Dermis microvascular lymphatic vessel endothelial cell (primary cell): ENCODE measurements at places on chromosomes 1 and 21. TPM values are rescaled to one million over a fixed set of nuclear protein-coding genes. Genes with fewer than 3 reads are reported as not detected.

DNA sequence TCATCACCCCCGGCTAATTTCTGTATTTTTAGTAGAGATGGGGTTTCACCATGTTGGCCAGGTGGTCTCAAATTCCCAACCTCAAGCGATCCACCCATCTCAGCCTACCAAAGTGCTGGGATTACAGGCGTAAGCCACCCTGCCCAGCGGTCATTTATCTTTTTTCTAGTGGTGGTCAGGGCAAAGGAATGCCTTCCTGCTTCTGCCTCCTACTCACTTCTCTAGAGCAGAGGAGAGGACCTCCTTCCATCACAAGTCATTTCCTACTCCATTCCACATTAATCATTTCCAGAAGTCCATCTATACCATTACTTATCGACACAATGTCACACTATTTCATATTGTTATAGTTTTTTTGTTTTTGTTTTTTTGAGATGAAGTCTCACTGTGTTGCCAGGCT is 13.3 kb downstream of the FBXO42 start:
- no peak for DNase-seq

DNA sequence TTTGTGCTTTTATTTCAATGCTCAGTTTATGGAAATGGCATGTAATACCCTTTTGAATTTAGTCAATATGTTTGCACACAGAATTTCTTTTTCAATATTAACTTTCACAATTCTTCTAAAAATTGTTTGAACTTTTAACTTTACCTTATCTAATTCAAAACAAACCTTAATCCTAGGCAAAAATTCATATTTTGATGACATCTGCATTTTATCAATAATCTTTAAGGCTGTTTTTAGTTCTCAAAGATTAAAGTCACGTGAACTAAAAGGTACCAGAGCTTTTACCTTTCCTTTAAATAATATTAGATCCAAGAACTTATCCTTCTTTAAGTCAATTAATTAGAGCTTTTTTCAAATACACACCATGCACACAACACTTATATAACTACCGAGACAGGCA is 218.9 kb upstream of the NCAM2 start:
- DNase-seq: no peak

GRCh38 chr1:202656057-202656456 is 54.2 kb downstream of the SYT2 start:
- DNase-seq: no peak

DNA sequence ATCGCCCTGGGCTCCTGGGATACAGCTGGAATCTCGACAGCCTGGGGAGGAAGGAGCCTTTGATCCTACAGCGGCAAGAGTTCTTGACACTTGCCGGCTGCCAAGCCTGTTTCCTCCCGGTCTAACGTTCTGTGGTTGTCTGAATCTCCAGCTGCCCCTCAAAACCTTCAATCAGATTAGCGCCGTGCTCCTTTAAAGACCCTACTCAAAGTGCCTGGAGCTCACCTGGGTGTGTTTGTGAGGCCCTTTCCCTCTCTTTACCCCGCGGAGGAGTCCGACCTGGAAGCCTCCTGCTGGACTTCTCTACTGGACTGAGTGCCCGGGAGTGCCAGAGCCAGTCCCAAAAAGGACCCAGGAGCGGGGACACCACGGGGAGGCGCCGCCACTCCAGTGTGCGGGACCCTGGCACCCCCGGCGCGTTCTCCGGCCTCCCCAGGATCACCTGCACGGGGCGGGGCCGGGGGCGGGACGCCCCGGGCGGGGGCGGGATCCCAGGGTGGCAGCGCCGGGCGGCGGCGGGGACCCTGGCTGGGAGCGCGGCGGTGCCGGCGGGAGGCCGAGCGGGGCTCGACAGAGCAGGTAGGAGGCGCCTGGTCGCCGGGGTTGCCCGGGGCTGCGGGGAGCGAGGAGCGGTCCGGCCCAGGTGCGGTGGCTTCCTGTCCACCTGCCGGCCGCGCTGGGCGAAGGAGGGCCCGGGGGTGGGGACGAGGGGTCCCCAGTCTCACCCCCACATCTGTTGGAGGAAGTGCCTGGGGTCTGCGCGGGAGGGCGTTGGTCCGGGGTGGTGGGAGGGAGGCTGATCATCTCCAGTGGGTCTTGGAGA is at the start of gene NCMAP:
Gene NCMAP, plus strand, starts transcription at position 497 of the 823 bp plus-strand sequence. CDS start 39,344 bp downstream, outside the sequence.
- no peak for DNase-seq

DNA sequence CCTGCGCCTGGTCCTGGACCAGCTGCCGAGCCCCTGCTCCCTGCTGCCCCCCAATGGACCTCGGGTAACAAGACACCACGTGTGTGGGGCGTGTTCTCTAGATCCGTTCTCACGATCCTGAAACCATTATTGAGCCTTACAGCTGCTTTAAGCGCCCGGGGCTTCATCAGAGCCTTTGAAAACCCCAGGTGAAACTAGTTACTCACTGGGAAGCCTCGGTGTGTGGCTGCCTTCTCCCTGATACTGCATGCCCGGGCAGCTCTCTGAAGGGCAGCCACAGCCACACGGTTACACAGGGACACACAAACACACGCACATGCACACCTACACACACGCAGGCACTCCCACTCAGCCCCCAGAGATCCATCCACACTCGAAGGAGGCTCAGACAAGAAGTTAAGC is 5.3 kb downstream of the HES2 start:
- DNase-seq: peak; percentile 23

- no peak for DNase-seq
Observed at GRCh38 chr1:75171876-75172275, 37.7 kb downstream of the LHX8 start.

DNA sequence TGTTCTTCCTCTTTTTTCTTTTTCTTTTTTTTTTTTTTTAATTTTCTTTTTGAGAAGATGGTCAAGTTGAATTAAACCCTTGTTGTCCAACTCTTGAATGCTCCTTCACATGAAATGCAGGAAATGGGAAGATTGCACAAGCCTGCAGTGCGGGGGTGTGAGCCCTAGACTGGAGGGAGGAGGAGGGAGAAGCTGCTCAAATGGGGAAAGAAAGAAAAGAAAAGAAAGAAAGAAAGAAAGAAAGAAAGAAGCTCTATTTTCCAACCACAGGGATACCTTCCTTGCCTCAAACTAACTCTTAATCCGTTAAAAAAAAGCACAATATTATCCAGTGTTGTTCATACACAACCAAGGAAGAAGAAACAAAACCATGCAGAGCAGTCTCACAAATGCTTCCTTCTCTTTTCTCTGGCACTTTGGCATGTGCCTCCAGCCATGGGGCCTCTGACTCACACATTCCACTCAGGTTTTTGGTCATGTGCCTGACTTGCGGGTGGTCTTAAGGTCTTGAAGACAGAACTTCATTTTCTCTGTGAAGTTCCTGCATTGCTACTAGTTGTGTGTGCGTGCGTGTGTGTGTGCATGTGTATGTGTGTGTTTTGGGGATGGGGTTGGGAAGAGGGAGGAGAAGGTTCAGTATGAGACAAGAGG is 276.1 kb downstream of the RPS6KC1 start:
- no peak for DNase-seq

GRCh38 chr1:183604038-183604808 is 14.0 kb upstream of the NCF2 start:
- DNase-seq: peak; percentile 21

DNA sequence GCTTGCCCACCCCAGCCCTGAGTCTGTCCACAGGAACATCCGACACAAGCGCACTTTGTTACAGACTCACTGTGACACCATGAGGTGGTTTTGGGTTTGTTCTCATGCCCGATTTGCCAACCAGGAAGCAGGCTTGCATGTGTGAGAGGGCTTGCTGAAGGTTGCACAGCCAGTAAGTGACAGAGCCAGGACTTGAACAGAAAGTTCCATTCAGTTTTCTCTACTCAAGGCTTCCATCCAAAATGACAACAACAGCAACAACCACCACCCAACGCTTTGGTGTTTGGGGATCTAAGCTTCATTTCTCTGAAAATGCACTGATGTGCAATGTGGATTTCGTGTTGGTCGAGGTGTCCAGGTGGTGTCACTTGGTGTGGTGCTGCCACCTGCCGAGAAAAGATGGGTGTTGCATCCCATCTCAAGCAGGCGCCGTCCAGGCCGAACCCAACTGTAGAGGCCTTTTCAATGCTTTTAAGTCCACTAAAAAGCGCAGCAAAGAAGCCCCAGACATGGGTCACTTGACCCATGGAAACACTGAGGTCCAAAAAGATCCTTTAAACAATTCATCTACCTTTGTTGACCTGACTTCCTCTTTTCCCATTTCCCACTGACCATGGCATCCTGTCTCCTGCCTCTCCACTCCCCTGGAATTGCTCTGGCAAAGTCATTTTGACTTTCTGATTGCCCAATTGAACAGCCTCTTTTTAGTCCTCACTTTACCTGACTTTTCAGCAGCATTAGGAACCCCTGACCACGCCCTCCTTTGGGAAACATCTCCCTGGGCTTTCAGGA is 12.2 kb downstream of the CITED4 start:
- DNase-seq: peak; percentile 22

- no peak for DNase-seq
Observed at GRCh38 chr1:30410153-30410851, 313.1 kb downstream of the MATN1 start.

DNA sequence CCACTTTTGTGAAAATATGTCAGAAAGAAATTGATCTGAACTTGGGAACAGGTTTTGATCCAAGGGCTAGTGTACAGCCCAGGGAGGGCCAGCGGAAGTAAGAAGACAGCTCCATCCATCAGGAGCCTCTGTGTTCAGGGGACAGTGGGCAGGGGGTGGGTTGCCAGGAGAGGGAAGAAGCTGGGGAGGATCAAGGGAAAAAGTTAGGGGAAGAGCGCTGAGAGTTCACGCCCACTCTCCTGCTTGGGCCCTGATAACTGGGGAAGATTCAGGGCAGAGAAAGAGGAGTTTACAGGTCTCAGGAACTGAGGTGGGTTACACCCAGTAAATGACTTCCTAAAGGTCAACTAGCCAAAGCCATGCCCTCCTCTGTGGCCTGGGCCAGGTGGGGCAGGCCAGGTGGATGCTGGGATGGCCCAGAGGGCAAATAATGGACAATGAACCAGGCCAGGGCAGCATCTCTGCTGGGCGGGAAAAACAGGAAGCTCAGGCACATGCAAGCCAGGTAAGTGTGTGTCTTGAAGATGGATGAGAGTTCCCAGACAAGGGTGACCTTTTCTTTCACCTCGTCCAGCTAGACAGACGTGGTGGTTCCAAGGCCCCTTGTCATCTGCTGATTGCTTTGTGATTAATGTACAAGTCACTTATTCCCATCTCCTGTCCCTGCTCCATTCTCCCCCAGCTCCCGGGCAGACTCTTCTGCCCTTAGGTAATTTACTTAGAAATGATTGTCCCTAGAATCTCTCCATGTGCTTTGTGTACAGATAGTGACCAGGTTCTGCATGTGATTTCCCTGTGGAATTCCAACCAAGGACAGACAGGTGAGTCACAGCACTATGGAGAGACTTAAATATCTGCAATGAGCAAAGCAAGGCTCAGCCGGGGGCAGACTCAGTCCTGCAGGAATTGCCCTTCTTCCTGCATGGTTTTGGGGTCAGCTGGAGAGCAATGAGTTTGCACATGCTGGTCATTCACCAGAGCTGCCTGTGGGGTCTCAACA is 57.0 kb downstream of the MDM4 start:
- DNase-seq: no peak

DNA sequence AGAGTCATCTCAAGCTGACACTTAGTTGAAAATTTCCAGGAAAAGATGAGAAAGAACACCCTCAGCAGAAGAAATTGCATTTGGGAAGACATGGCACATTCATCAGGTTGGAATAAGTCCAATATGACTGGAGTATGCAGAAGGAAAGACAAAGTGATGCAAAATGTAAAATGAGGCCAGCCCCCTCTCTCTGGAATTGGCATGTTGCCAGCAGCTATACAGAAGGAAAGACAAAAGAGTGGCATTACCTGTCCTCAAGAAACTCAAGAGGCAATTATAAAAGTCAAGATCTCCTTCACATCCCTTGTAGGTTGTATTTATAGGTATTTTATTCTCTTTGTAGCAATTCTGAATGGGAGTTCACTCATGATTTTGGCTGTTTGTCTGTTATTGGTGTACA is 426.3 kb downstream of the AGBL4 start:
- DNase-seq: no peak

DNA sequence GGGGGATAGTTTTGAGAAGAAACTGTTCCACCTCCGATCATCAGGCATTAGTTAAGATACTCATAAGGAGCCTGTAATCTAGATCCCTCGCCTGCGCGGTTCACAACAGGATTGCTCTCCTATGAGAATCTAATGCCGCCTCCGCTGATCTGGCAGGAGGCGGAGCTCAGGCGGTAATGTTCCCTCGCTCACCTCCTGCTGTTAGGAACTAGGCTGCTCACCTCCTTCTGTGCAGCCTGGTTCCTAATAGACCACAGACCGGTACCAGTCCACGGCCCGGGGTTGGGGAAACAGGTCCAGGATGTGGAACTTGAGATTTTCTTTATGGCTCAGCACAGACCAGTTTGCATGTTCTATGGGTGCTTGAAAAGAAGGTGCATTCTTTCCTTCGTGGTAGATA is 27.2 kb upstream of the FAM3B start:
- DNase-seq: no peak

DNA sequence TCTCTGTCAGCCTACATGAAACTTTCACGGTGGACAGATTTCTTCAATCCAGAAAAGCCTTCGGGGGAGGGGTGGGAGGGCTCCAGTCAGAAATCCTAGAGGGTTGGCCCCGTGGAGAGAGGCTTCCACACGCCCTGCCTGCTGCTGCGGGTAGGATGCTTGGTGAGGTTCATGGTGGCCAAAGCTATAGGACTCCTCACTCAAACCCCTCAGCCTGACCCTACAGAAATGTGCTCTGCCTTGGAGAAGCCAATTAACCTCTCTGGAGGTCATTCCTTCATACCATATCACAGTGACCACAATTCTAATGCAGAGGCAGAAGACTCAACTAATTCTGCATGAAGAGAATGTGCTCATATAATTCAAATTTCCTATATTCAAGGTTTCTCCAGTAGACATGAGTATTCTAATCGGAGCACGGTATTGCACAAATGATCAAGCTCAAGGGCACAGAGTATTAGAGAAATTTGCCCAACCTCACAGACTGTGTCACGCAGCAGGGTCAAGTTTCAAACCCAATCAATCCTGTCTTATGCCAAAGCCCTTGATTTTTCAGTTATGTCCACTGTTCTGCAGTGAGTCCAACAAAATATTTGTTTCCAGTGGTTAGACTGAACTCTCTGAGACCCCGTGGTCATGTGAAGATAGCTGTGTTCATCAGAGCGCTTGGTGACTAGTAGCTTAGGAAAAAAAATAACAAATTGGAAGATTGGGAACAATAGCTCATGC is 104.8 kb downstream of the TOMM20 start:
- DNase-seq: no peak

VHLL gene
- total RNA-seq: 0.13 TPM in 2 replicates

RPAP2 gene
- total RNA-seq: 2.3 and 2.7 TPM in 2 replicates

TMEM51 gene
- 6.7 and 13.4 TPM in 2 replicates for total RNA-seq

CELA2A gene
- not detected in 2 replicates for total RNA-seq

MX2 gene
- 0.39 and 0.51 TPM in 2 replicates for total RNA-seq

DYNLT5 gene
- 0.51 and 0.77 TPM in 2 replicates for total RNA-seq

CASQ1 gene
- total RNA-seq: not detected in 2 replicates
